ENCODE measurements at places on chromosomes 2 and 18. TPM values are rescaled to one million over a fixed set of nuclear protein-coding genes. Genes with fewer than 3 reads are reported as not detected.

Gene RBKS
- 0.90 TPM for total RNA-seq

Gene NEB
- total RNA-seq: 0.63 TPM

Gene TDRD15
- total RNA-seq: not detected

Gene PRSS56
- total RNA-seq: not detected

Gene APCDD1
- total RNA-seq: not detected

Gene TXNDC2
- not detected for total RNA-seq

Gene AKAIN1
- not detected for total RNA-seq

Gene REG3A
- not detected for total RNA-seq

Gene POTEI
- total RNA-seq: 0.26 TPM

Gene OTX1
- total RNA-seq: under 0.01 TPM

Gene TRMT61B
- total RNA-seq: 9.4 TPM

Gene HNMT
- 3.0 TPM for total RNA-seq

Gene LRRC30
- total RNA-seq: not detected

Gene NEURL3
- 0.13 TPM for total RNA-seq

Gene WDR43
- 35.9 TPM for total RNA-seq
